Stimulated activated CD4-positive, alpha-beta T cell treated with anti-CD3 and anti-CD28 coated beads, Interleukin-2, amount 100 ng/mL, for 4 hours (primary cell): ENCODE measurements at places on chromosomes 5 and 9.

- DNase-seq: no peak
Observed at GRCh38 chr5:157955541-157956172, 96.7 kb upstream of the CLINT1 start.

DNA sequence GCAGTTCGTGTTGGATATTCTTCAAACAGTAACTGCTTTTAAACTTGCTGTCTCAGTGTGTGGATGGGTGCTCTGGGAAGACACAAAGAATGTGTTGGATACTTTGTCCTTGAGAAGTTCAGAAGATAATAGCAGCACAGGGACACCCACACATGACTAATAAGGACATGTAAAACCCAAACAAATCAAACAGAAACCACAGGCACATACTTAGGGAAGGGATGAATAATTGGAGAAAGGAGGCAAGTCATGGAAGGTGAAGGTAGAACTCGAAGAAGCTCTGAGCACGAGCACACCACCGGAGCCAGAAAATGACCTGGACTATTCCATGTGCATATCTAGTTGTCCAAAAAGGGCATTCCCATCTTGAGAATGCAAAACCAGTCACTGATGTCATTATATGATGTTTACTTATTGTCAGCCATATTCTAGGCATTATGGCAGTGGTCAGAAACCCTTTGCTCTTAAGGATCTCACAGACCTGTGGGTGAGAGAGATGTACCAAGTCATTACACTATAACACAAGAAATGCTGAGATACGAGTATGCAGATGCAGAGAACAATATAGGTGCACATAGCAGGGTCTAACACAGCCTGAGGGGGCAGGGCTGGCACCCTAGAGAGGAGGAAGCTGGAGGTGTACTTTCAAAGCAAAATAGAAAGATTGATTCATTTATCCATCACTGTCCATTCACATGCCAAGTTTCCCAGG, 152.9 kb downstream of the PIK3R1 start:
- no peak for DNase-seq

DNA sequence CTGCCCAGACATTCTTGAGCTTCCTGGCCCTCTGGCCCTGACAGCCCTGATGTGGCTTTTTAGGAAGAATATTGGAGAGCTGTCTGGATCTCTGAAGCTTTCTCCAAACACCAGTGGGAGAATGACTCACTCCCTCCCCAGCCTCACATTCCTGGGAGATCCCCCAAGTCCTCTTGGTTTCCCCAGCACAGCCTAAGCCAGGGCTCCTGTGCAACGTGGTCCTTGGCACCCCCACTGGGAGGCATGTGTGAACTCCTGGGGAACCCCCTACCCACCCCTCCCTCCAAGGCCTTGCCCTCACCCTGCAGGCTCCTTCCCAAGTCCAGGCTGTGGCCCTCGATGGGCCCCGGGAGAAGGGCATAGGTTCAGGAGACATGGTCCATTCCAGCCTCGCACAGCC, 12.7 kb downstream of the GLIPR2 start:
- no peak for DNase-seq

DNA sequence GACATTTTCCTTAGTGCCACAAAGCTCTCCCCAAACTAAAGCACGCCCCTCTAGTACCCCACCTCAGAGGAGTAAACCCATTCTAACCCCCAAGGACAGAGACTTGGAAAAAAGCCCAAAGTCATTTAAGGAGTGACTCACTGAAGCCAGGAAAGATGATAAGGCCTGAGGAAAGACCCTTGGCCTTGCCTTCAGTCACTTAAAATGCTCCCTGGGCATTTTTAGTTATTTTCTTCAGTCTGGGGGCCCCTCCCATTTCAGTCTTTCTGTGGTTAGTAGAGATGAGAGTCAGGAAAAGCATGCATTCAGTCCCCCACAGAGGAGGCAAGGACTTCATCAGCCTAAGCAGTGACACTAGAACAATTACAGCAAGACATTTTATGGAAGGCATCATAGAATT, 13.7 kb upstream of the TLX3 start:
- DNase-seq: no peak

- no peak for DNase-seq
Observed at GRCh38 chr5:15722305-15722704, 222.3 kb downstream of the FBXL7 start.

DNA sequence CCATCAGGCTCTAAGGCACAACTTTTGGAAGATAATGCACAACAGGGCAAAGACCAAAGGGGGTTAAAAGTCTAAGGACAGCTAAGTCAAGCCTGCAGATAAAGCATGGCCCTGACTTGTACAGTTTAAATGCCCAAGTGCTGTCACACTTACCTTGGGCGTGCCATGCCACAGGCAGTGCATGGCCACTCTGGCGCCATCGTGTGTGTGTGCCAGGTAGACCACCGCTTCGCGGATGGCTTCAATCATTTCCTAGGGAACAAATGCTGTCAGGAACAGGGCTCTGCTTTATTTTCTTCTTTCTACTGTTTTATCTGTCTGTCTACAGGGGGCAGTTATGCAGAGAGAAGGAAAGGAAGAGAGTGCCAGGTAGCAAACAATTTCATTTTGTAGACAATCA, 19.3 kb downstream of the PUM3 start:
- DNase-seq: no peak

DNA sequence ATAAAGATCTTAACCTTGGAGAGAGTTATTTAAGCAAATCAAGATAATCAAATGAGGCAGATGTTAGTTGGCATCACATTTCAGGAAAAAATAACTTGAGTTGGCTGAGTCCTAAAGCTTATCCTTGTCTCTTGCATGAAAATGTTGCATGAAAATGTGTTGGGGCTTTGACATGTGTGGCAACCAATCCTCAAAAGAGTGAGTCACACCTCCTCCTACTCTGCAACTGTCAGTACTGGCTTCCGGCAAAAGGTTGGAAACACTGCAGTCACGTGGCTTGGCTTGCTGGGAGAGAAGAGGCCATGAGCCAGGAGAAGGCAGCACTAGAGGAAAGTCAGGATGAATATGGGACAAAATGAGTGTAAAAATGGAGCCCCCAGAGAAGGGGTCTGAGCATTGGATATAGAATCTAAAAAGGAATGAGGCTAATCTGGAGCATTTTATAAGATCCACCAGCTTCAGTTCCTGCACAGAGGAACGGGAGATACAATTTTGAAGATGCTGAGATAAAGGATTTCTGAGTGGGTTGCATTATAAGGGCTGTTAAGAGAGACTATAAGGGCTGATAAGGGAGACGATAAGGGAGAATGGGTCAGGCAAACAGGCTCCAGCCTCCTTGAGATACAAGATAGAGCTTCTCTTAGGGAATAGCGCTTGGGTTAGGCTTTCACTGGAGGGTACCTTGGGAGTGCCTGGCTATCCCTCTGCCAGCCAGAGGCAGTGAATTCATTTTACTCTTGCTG, 43.1 kb downstream of the SPATA31D1 start:
- no peak for DNase-seq

DNA sequence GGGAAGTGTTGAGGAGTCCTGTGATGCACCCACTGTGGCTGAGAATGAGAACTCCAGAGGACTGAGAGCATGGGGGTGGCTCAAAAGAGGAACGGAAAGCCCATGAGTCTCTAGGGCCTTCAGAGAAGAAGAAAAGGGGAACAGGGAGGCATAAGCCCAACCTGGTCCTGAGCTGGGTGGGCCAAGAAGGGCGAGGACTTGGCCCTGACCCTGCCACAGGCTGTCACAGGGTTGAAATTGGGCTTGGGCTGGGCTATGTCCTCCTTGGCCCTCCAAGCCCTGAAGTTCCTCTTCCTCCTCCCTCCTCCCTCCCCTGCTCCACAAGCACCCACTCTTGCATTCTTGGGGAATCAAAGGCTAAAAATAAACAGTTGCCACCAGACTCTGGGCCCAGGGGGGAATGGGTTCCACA, 49.3 kb upstream of the PPARGC1B start:
- DNase-seq: no peak

GRCh38 chr5:38373743-38374142, 115.4 kb downstream of the EGFLAM start:
- no peak for DNase-seq

DNA sequence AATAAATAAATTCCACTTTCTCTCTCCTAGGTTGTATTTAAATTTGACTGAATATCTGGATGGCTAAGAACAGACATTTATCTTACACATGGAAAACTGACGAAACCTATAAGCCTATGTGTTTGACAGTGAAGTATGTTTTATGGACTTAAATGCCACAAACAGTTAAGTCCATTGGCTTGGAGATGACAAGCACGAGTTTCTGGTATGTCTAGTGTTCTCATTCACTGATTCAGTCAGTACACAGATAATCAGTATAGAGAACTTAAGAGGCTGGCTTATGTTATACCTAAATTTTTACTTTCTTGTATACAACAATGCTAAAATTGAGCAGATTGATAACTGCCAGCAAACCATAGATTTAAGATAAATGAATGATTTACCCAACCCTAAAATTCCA, 38.9 kb downstream of the SNAPC3 start:
- no peak for DNase-seq
